Right cardiac atrium (tissue), 5 donors: ENCODE measurements at places on chromosomes 11 and 22. TPM values are rescaled to one million over a fixed set of nuclear protein-coding genes. Genes with fewer than 3 reads are reported as not detected.

The MS4A14 gene
- 0.57 TPM for polyA plus RNA-seq

The FZD4 gene
- polyA plus RNA-seq = 13.9 TPM

The OR52E8 gene
- not detected for polyA plus RNA-seq

The POU2AF3 gene
- polyA plus RNA-seq = 0.61 TPM

DNA sequence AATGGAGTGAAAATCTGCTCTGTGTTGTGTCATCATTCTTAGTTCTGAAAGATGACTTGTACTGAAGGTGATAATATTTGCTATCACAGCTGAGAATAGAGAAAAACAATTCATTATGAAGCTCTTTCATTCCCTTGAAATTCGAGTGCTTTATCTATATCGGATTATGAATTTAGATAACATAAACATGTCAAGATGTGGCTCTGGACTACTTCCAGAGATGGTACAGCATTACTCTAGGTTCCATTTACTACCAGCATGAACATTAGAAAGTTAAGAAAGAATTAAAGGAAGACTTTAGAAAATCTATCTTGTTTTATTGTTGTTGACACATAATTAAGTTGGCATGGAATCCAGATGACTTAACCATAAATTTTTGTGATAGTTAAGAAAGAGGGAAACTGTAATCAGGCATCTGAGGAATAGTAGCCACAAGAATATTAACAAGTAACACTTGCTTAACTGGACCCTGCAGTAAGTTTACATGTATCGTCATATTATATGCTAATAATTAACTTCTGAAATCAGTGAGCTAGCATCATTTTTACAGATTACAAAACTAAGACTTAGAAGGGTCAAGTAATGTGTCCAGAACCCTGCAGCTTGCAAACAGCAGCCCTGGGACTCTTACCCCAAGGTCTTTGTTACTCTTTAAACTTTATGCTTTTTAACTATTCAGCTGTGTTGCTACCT lies 182.6 kb downstream of the DDX10 start:
- no peak for DNase-seq

DNA sequence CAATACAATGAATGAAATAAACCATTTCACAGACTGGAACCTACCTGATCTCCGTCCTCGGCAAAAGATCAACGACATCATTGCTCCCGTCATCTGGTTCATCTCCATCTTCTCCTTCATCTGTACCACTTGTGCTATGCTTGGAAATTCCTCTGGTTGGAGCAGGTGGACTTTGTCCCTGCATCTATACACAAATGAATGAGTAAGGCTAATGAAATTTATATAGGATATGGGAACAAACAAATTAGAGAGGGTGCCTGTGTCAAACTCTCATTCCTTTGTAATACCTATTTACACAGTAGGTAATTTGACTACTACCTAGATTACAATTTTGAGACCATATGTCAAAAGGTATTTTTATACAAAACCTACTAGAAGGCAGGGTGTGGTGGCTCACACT lies 59.4 kb downstream of the F2 start:
- DNase-seq = no peak

GRCh38 chr11:86135319-86135714 lies 66.4 kb upstream of the PICALM start:
- no peak for DNase-seq
